ENCODE measurements at places on chromosomes 6 and 20.

- DNase-seq: no peak
Measured at GRCh38 chr6:100230115-100230952, 234.4 kb downstream of the SIM1 start.

DNA sequence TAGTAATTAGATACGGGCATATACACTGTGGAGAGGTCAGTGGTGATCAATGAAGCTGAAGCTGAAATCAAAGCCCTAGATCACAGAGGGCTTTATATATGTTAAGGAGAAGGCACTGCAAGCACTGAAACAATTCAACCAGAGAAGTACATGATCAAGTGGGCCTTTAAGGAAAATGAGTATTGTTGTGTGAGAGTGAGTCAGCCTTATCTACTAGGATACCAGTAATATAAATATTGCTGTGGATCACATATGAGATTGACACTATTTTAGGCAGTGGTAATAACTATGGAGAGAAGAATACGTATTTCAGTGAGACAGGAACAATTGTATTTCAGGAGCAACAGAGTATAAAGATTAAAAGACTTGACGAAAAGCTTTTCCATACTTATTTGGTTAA lies 1172.2 kb upstream of the GJE1 start:
- DNase-seq: no peak

- DNase-seq: no peak
Measured at GRCh38 chr6:40798069-40798770, 211.1 kb upstream of the LRFN2 start.

DNA sequence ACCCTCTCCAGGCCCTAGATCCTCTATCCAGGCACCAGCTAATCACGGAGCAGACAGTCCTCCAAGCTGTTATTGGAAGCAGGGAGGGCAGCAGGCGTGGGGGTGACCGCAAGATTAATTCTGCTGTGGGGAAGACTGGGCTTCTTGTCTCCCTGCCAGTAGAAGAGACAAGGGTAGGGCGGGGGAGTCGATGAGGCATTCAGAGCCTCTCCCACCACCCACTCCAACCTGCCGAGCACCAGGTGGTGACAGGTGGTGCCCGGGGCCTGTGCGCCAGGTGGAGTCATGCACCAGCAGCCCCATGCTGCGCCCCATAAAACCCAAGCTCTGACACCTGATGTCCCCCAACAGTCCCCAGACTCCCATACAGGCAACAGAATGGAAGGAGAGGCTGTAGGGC lies 89.6 kb downstream of the CDH22 start:
- no peak for DNase-seq

- no peak for DNase-seq
Measured at GRCh38 chr6:70717038-70717801, 49.5 kb downstream of the SMAP1 start.

DNA sequence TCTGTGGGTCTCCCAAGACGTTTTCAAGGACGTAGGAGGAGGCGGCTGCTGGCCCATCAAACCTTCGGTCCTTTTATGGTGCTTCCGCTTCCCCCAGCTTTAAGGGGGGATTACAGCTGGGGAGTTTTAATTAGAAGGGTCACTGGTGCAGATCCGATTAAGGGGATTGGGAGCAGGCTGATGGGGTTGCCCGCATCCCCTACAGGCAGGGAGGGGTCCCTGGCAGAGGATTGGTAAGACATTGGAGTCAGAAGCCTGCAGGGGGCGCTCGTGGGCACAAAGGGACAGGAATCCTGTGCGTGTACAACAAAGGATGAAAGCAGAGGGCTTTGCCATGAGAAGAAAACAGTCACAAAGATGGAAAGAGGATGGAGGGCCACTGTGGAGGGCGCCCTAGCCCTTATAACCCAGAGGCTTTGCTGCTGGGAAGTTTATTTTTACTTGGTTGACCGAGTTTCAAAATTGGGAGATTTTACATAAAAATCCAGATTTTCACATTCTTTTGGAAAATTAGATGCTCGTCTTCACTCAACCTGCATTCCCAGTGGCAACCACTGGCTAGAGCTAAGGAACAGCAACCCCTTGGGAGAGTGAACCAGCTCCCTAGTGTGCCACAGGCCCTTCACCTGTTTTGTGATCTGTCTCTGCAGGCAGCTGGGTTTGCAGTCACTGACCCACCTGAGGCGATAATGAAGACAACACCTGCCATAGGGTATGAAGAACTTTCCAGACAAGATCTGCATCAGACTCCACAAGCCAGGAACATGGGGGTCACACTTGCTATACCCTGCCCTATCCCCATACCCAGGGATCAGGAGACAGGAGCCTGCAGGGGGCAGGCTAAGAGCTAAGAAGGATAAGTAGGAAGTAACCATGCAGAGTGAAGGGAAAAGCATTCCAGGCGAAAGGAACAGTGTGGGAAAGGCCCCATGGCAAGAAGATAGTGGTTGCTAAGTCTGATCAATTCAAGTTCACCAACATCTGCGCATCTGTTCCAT lies 97.7 kb downstream of the KCNB1 start:
- DNase-seq: peak; percentile 34

DNA sequence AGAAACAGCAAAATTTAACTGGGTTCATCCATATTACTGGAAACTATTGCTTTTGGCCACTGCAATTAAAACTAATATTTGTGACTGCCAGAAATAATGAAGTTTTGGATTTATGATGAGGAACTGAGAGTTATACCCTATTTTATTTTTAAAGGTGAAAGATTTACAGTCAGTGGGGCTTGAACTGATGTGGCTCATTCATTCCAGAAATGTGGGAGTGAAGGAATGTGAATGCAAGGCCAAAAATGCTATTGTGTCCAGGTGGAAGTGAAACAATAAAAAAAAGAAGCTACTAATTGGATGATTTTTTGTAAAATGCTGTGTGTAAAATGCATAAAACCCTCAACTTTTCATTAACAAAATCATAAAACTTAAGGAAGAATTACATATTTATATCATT lies 491.9 kb downstream of the COL12A1 start:
- DNase-seq: no peak

- DNase-seq: no peak
Measured at GRCh38 chr6:30441171-30441570, 48.1 kb upstream of the HLA-E start.

GRCh38 chr6:11718463-11718862 lies 60.1 kb downstream of the ADTRP start:
- no peak for DNase-seq

- no peak for DNase-seq
Measured at GRCh38 chr6:75261299-75261698, 17.7 kb upstream of the COX7A2 start.

GRCh38 chr6:47438481-47439347 lies 38.9 kb upstream of the CD2AP start:
- no peak for DNase-seq

- no peak for DNase-seq
Measured at GRCh38 chr20:61253264-61253639, 1.2 kb downstream of the CDH4 start.

- no peak for DNase-seq
Measured at GRCh38 chr6:169344750-169345065, 91.1 kb upstream of the THBS2 start.

- no peak for DNase-seq
Measured at GRCh38 chr20:62764156-62764935, 31.9 kb upstream of the MRGBP start.

- DNase-seq: no peak
Measured at GRCh38 chr20:9454791-9455190, 59.6 kb upstream of the LAMP5 start.

GRCh38 chr6:137873273-137873762 lies 6.3 kb downstream of the TNFAIP3 start:
- no peak for DNase-seq

Measured in CMK (cell line).